Karpas-422 (cell line): ENCODE measurements at places on chromosomes 7 and 10. TPM values are rescaled to one million over a fixed set of nuclear protein-coding genes. Genes with fewer than 3 reads are reported as not detected.

DNA sequence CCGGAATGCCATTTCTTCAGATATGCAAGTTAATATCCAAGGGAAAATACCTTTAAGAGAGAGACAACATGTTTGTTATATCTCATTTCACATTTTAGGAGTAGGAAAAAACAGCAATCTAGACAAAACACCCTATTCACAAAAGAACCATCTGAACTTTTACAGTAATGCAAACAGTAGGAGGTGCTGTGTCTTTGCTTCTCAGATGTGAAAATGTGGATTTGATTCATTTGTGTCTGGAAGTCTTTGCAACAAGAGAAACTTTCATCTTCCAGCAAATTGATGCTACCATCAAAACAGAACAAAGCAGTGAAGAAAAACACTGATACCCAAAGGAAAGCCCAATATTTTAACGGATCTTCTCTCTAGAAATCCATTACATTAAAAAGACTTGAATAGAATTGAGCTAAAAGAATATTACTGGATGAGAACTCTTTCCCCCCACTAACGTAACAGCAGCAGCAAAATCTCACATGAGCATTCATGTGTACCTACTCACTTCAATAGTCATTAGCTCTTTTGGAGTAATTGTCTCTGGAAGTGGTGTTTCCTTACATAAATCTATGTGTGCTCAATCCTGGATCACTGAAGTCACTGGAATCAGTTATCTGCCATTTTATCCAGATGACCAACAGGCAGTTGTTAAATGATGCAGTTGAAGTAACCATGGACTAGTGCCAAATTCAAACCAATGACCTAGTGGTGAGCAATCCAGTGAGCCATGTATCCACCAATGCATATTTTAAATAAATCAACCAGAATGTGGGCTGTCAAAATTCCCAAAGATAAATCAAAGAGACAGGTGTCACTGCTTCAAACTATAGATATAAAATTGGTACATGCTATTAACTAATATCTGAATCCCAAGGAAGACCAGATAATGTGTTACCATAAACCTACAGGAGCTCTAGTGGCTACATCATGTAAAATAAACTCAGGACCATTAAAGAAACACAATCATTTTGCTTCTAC, 1.8 kb downstream of the SEMA3C start:
- DNase-seq: no peak
- no peaks in the 10 kb centered on the region for H3K36me3 ChIP-seq
- no peak overlapping the region for H3K27ac ChIP-seq
- H3K4me3 ChIP-seq: no peak overlapping the region
- no peaks in the 10 kb centered on the region for H3K27me3 ChIP-seq

GPR26 gene
- not detected in 2 replicates for total RNA-seq

ZP3 gene
- not detected in 2 replicates for total RNA-seq

- no peak overlapping the region for H3K27ac ChIP-seq
- peaks cover 8% of the 10 kb centered on the region for H3K4me1 ChIP-seq
- no peaks in the 10 kb centered on the region for H3K27me3 ChIP-seq
- no peak overlapping the region for H3K4me3 ChIP-seq
- DNase-seq: no peak
- H3K36me3 ChIP-seq: no peaks in the 10 kb centered on the region
These were observed 220.7 kb upstream of the SHH start for GRCh38 chr7:156032973-156033372.

- H3K36me3 ChIP-seq: no peaks in the 10 kb centered on the region
- no peaks in the 10 kb centered on the region for H3K4me1 ChIP-seq
- no peak overlapping the region for H3K4me3 ChIP-seq
These were observed 138.9 kb downstream of the FRMD4A start for GRCh38 chr10:14191871-14192270.

DNA sequence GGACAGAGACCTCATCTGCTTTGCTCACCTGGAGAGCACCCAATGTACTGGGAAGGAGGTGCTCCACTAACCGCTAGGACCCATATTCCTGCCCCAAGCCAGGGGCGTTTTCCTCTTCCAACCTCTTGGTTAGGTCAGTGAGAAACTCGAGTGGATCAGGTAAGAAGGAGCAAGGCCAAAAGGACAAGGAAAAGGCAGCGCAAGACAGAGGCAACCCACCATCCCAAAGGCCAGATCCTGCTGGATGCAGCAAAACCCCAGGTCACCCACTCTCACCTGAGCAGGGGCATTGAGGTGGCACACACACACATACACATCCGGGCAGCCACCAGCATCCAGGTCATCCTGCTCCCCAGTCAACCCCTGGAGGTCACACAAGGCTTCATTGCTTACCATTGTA, 105.1 kb downstream of the GRID1 start:
- no peak overlapping the region for H3K27ac ChIP-seq
- no peak for DNase-seq
- no peaks in the 10 kb centered on the region for H3K36me3 ChIP-seq
- peaks cover 14% of the 10 kb centered on the region for H3K4me1 ChIP-seq

- 0 out of 2 replicates have a peak, but pooled peaks cover 3% of the 10 kb centered on the region for H3K36me3 ChIP-seq
- H3K27me3 ChIP-seq: no peaks in the 10 kb centered on the region
- no peak for DNase-seq
- no peak overlapping the region for H3K4me3 ChIP-seq
These were observed 210.1 kb downstream of the TNS3 start for GRCh38 chr7:47371733-47372368.

GRCh38 chr10:77173615-77174461, 463.8 kb downstream of the KCNMA1 start:
- no peak overlapping the region for H3K27ac ChIP-seq
- DNase-seq: peak; percentile 90
- H3K4me1 ChIP-seq: no peaks in the 10 kb centered on the region
- H3K36me3 ChIP-seq: no peaks in the 10 kb centered on the region
- no peak overlapping the region for H3K4me3 ChIP-seq

DNA sequence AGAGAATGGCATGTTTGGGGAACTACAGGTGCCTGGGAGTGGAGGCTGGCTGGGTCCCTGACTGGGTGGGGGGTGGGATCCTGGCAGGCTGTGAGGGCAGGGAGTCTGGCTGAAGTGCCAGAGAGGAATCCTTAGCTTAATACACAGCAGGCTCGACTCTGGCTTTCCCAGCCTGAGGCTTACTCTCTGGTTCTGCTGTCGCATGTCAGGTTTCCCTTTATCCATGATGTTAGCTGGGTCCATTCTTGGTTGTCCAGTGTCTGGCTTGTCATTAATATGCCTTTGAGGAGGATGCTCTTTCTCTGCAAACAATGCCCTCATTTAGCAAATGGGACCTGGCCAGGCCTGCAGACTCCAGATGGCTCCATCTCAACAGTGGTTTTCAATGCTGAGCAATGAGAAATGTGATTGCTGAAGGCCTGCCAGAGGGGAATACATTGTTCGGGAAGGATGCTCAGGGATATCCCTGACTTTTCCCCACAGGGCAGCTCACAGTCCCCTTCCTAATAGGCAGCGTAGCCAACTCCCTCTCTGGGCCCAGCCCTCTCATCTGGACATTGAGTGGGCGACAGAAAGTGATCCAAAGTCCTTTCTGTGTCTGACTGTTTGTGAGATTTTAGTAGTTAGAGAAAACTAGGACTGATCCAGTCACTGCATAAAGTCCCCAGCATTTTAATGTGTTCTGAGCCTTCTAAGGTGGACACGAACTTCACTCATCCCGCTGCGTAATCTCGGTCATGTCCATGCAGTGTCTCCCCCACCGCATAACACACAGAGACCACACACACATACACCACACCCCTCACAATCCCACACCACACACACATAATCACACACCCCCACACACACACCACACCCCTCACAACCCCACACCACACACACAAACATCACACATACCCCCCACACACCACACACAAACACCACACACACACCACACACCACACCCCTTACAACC, 124.9 kb downstream of the ANLN start:
- no peak for DNase-seq
- H3K27ac ChIP-seq: no peak overlapping the region
- no peaks in the 10 kb centered on the region for H3K27me3 ChIP-seq
- no peak overlapping the region for H3K4me3 ChIP-seq
- H3K4me1 ChIP-seq: peaks cover 3% of the 10 kb centered on the region; the same call in 1 of the 2 replicates
- no peaks in the 10 kb centered on the region for H3K36me3 ChIP-seq

SEMA3E gene
- total RNA-seq: not detected in 2 replicates

ZNF727 gene
- not detected in 2 replicates for total RNA-seq

SPAG6 gene
- total RNA-seq: not detected in 2 replicates

GRCh38 chr10:373526-374309, 238.5 kb downstream of the ZMYND11 start:
- H3K27me3 ChIP-seq: no peaks in the 10 kb centered on the region
- no peak overlapping the region for H3K27ac ChIP-seq
- DNase-seq: no peak

GIMAP4 gene
- not detected in 2 replicates for total RNA-seq

GRCh38 chr10:51358227-51358626, 283.9 kb downstream of the PRKG1 start:
- no peak overlapping the region for H3K27ac ChIP-seq
- H3K4me3 ChIP-seq: no peak overlapping the region
- no peaks in the 10 kb centered on the region for H3K27me3 ChIP-seq
- H3K36me3 ChIP-seq: no peaks in the 10 kb centered on the region

DNA sequence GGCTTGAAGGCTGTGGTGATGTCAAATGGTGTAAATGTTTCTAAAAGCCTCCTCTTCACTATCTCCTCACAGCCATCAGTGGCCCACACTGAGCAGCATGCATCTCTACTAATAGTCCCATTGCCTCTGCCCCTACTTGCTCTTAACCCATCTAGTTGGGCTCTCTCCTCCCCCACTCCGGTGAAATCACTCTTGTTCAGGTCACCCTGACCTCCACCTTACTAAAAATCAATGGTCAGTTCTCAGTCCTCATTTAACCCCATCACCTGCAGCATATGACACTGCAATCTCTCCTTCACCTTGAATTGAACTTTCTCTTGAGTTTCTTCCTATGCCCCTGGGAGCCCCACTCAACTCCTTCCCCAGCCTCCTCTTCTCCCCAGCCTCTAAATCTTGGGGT, 355.1 kb upstream of the AOAH start:
- DNase-seq: no peak
- H3K27ac ChIP-seq: no peak overlapping the region
- no peak overlapping the region for H3K4me3 ChIP-seq
- H3K36me3 ChIP-seq: no peaks in the 10 kb centered on the region

WNT8B gene
- total RNA-seq: not detected in 2 replicates

DNA sequence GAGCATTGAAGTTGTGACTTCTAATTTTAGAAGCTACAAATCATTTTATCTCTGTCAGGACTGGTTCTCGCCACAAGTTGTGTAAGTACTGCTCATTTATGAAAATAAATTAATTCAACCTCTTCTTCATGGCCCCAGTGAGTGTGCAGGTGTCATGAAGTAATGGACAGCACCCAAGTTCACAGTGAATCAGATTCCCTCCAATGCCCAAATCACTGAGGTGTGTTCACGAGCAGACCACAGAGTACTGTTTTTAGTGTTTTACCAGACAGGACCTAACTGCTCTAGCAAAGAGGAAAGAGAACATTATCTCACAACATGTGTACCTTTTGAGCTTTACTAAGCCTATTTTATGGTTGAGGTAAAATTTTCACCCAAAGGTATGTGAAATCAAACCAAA, 980.0 kb downstream of the CNTNAP2 start:
- no peak for DNase-seq
- no peak overlapping the region for H3K4me3 ChIP-seq
- no peaks in the 10 kb centered on the region for H3K27me3 ChIP-seq

DNA sequence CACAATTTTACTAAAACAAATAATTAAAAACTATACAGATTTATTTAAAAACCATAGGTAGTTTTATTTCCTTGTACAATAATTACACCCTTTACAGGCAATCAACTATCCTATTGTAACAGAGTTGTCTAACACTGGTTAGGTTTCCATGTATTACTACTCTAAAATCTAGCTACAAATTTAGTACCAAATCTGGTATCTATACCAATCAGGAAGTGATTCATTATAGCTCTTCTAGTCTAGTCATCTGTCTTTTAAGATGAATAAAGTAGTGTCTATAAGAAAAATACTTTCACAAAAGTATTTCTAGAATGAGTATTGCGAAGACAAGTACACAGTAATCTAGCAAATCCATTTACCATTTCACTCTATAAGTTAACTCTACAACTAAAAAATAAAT, 16.9 kb downstream of the ZNF800 start:
- no peaks in the 10 kb centered on the region for H3K27me3 ChIP-seq
- H3K4me1 ChIP-seq: peaks cover 14% of the 10 kb centered on the region
- H3K4me3 ChIP-seq: no peak overlapping the region
- H3K36me3 ChIP-seq: peaks cover 75% of the 10 kb centered on the region
- no peak overlapping the region for H3K27ac ChIP-seq

AEBP1 gene
- total RNA-seq: 5.9 TPM in 1 of 2 replicates, not detected in the other

GRCh38 chr7:95875519-95875918, 103.2 kb downstream of the DYNC1I1 start:
- no peak overlapping the region for H3K4me3 ChIP-seq
- no peaks in the 10 kb centered on the region for H3K36me3 ChIP-seq
- DNase-seq: no peak

GRCh38 chr10:110373059-110373458, 68.3 kb upstream of the SMNDC1 start:
- H3K27ac ChIP-seq: no peak overlapping the region
- no peaks in the 10 kb centered on the region for H3K27me3 ChIP-seq
- no peak overlapping the region for H3K4me3 ChIP-seq
- H3K36me3 ChIP-seq: no peaks in the 10 kb centered on the region
- DNase-seq: no peak
- H3K4me1 ChIP-seq: peaks cover 12% of the 10 kb centered on the region

IRF5 gene
- total RNA-seq: 7.8 and 11.5 TPM in 2 replicates

DNA sequence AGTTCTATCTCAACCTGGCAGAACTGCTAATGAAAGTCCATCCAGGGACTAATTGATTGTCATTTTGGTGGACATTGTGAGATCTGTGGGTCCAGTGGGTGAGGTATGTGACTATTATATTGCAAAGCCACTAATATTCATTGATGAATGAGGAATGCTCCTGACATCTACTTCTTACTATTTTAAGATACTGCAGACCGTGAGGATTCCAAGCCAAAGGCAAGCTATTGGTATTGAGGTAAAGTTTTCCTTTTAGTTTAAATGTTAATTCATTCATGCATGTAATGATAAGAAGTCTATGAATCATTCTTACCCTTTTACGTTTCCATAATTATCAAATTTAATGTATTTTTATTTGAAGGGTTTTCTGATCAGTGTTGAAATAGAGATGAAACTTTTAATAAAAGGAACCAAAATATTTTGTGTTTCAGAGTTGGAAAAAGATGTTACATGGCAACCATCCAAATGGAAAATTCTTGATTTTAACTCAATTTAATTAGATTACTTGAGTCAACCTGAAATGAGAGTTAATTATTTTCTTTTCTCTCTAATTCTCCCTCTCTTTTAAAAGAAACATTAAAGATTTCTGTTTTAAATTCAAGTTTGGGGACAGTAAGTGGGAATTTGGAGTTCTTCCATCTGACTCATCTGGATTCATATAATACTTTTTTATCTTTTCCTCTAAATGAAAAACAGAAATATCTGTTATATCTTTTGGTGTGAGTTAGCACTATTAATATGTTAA, 39.6 kb downstream of the NUP205 start:
- no peaks in the 10 kb centered on the region for H3K27me3 ChIP-seq

- no peaks in the 10 kb centered on the region for H3K36me3 ChIP-seq
- H3K27ac ChIP-seq: no peak overlapping the region
- H3K4me3 ChIP-seq: no peak overlapping the region
- no peaks in the 10 kb centered on the region for H3K27me3 ChIP-seq
- H3K4me1 ChIP-seq: no peaks in the 10 kb centered on the region
These were observed 154.4 kb upstream of the MKLN1 start for GRCh38 chr7:131173145-131173890.

CPN1 gene
- not detected in 2 replicates for total RNA-seq

- H3K36me3 ChIP-seq: 0 out of 2 replicates have a peak, but pooled peaks cover 3% of the 10 kb centered on the region
- no peak overlapping the region for H3K27ac ChIP-seq
- no peaks in the 10 kb centered on the region for H3K27me3 ChIP-seq
- 0 out of 2 replicates have a peak, but pooled peaks cover under 1% of the 10 kb centered on the region for H3K4me1 ChIP-seq
These were observed 6.9 kb upstream of the OIT3 start for GRCh38 chr10:72886621-72887020.
